AG20443 (cell line): ENCODE measurements at places on chromosomes 3 and 15.

DNA sequence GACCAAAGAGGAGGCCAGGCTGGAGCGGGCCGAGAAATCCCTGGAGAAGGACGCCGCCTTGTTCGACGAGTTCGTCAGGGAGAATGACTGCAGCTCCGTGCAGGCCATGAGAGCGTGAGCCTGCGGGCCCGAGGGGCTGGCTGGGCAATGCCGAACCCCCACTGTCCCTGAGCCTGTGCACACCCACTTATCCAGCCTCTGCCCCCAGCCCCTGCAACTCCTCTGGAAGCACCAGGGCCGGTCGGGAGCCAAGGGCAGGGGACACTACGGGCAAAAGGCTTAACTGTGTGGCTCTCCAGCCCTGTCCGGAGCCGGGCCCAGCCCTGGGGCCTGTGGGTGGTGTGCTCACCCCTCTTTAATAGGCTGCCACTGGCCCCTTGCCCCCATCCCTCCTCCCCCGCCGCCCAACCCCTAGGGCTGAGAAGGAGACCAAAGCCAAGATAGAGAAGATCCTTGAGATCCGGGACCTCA lies 24.0 kb downstream of the CFAP100 start:
- no peak for DNase-seq

DNA sequence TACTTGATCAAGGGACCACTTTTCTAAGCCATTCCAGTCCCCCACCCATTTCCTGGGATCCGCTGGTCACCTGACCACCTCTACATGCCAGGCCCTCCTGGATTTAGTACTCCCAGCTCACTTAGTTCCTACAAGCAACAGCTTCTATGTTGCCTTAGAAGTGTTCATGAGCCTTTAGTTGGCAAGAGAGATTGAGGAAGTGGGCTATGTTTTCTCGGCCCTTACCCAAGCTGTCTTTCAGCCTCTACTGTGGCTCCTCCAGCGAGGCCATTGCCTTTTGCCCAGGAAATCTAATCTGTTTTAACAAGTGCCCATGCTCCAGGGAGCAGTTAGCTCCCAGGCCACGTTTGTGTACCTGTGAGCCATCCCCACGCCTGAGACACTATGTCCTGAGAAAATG lies 4.5 kb upstream of the PRKAR2A start:
- DNase-seq: no peak

GRCh38 chr3:172517859-172518466 lies 5.3 kb downstream of the TNFSF10 start:
- DNase-seq: no peak

DNA sequence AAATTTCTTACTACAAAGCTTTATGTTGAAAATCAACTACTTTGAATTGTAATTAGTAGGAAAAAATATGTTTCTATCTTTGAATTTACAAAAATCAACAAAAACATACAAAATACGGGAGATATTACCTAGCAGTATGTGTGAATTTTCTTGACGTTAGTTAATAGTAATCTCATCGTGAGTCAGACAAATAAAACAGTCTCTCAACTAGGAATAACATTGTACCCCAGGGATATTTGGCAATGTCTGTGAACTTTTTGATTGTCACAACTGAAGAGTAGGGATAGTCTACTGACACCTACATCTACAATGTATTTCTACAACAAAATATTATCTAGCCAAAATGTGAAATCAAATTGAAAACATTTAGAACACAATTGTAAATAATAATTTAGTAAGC lies 250.3 kb downstream of the POLQ start:
- no peak for DNase-seq

DNA sequence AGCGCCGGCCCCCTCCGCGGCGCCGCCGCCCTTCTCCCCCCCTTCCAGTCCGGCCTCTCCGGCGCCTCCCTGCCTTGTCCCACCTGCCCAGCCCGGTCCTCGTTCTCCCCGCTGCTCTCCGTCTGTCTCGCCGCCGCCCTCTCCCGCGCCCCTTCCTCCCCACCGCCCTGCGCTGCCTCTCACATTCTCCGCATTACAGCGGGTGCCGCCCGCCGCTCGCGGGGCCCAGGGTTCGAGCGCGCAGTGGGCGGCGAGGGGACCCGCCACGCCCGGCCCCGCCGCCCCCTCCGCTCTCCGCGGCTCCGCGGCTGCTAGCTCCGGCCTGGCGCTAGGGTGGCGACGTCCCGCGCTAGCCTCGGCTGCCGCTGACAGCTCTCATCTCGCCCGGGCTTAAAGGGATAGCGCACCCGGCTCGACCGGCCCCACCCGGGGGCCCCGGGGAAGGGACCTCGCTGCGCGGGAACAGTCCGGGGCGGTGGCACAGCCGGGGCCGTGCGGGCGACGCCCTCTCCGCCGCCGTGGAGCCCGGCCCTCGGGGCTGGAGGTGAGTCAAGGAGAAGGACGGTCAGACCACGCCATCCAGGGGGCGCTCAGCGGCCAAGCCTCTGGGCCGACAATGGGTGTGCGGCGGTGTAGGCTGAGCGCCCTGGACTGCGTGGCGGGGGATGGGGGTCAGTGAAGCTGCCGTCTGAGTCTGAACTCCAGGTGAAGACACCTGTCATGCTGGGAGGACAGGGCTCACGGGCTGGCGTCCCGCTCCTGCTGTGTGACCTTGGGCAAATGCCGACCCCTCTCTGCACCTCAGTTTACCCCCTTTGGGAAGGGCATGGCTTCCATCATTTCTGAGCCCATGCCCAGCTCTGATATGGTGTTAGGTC lies 187.4 kb upstream of the LINGO1 start:
- DNase-seq: peak; percentile 52

DNA sequence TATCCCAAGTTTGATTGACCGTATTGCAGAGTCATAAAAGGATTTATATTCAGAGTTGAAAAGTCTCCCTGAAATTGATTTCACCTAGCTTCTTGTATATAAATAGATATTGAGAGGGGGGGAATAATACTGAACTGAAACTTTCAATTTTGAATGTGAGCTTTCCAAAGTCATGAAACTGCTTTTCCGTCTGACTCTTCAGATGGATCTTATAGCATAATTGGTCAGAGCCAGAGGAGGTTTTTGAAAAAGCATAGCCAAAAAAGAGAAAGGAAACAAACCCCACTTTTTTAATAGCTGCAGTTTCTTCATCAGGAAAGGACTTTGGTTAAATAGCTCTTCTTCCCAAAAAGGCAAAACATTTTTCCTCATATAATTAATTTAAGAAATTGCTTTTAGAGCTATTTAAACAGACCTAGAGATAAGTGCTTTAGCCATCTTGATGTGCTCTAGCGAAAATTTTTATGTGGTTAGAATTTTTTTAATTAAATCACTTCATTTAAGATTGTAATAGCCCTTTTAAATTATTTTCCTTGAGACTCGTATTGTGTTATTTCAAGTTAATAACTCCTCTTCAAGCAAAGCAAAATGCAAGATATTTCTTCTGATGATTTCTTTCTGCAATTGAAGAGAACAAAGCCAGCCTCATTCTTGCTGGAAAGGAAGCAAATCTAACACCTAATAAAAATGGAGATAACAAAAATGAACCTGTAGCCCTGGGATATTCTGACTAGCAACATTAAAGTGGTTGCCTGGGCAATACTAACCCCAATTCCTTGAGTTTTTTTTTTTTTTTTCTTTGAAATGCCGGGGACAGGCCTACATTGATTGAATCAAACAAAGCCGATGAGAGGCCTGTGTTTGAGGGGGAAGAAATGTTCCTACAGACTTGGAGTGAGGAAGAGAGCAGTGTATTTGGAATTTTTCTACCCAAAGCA lies 173.6 kb downstream of the PTPRG start:
- DNase-seq: no peak

DNA sequence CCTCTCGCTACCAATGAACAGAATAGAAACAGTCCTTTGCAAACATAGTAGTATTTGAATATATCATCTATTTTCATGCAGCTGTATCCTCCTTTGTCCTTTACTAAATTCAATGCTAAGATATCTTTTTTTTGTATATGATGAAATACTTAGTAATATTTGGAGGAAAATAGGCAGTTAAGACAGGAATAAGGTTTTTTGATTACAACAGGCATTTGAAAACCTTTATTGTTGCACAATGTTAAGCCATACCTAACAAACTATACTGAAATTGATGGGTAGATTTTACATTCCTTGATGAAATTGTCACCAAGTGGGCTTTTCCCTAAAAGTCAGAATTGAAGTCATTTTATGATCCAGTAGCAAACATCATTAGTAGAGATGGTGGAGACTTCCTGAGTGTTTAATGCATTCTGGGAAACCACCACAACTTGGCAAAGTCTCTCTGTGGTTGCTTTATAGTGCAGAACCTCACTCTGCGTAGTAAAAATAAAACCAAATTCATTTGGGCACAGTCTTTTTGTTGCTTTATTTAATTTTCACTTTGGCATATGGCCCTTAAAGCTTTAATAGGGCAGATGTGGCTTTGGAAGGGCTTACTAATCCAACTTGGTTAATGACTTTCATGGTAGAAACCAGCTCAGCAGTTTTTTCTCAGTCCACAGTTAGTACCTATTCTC lies 216.0 kb downstream of the DIPK2A start:
- DNase-seq: peak; percentile 17

- DNase-seq: no peak
Measured at GRCh38 chr15:82165948-82166376, 96.6 kb downstream of the EFL1 start.

DNA sequence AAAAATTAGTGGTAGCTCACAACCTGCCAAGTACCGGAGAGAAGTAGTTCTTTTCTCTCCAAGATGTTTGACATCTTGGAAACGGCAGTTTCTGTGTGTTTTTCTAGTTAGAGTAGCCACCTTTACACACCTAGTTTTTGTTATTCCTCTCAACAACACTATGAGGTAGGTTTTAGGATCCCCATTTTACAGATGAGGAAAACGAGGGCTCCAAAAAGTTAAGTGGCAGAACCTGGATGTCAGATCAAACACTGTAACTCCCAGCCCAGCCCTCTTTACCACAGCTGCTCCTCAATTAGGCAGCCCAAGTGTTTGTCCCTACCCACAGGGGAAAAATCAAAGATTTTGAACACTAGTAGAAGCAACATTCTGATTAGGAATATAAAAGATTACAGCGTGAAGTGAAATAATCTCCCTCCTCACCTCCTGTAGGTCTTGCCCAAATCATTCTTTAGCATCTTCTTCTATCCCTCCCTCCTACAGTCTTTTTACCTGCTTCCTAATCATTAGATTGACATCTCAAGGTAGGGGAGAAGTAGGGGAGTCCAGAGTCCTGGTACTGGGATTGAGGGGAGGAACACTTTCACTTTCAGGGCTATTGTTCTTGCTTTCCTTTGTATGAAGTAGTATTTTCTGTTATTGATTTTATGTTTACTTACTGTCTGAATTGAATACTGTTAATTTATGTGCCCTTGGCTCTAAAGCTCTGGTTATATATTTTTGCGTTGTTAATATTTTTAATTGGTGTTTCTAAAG lies 142.6 kb downstream of the CMSS1 start:
- DNase-seq: no peak

- no peak for DNase-seq
Measured at GRCh38 chr3:44439499-44440295, 37.8 kb downstream of the ZNF445 start.

GRCh38 chr15:50628421-50628820 lies 58.2 kb downstream of the TRPM7 start:
- no peak for DNase-seq

DNA sequence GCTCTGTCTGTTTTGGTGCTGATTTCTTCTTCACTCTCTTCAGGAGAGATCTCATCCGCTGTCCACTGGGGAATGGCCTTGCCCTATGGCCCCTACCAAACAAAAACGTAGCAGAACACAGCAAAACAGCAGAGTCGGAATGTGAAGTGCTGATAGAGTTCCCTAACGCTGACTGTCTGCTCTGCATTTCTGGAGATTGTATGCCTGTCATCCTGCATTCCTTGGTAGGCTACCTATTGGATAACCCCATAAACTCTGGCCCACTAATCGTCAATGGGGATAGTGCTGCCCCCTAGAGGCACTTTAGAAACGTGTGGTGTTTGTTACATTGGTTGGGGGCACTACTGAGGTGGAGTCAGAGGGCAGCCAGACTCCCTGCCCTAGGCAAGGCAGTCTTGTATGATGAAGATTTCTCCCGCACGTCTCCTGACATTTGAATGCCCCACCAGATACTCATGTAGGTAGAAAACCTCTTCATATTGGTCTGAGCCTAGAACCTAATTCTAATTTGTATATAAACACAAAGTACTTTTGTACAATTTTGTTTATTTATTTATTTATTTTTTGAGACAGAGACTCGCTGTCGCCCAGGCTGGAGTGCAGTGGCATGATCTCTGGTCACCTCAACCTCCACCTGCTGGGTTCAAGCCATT lies 15.6 kb upstream of the MAGEF1 start:
- DNase-seq: peak; percentile 83

GRCh38 chr3:30685267-30685667 lies 78.9 kb downstream of the TGFBR2 start:
- DNase-seq: no peak

- no peak for DNase-seq
Measured at GRCh38 chr3:185852635-185853034, 27.8 kb upstream of the IGF2BP2 start.

DNA sequence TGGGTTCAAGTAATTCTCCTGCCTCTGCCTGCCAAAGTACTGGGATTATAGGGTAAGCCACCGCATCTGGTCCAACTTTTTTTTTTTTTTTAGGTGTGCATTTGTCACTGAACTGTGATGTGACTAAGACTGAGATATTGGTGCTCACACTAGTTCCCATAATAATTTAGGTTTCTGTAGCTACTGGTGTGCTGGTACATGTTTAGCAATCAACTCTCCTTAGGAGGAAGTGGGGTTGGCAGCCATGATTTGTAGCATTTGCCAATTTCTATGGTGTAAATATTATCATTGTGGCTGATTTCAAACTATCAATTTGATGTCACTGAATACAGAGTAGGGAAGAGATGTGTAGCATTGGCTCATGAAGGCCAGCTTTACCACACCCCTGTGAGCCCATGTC lies 372.7 kb downstream of the EDEM1 start:
- no peak for DNase-seq

DNA sequence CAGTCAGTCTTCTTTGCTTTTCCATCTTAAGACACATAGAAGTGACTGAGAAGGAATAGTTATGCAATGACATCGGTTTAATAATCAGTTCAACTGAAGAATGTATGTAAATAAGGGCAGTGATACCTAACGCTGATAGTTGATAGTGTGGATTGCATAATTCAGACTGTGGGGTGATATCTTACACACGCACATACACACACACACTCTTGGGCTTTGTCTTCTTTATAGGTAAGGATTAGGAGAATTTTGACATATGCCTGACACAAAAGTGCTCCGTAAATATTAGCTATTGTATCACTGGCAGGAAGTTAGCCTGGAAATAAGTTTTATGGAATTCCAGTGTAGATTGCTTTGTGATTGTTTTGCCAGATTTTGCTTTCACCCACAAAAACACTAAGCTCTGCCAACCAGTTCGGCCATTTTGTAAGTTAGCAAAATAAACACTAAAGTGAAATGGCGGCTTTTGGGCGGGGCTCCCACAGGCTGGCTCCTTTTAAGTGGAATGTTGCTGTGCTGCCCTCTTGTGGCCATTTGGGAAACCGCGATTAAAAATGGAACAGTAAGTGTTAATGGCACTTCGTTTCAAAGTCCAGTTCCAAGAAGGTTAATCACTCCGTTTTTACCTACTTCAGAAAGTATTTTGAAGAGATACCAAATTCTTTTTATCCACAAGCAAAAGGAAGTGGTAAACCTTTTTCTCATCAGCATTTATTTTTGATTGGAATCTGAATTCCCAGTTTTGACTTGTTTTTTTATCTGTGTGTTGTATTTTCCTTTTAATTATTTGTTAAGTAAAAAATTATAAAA lies 17.7 kb downstream of the CHD2 start:
- DNase-seq: peak; percentile 82

GRCh38 chr3:13932578-13933295 lies 52.9 kb upstream of the WNT7A start:
- peak; percentile 69 for DNase-seq
